CD4-positive, alpha-beta T cell (primary cell): ENCODE measurements at places on chromosomes 16 and 17.

GRCh38 chr16:9808210-9808609 is 374.0 kb downstream of the GRIN2A start:
- no peak for DNase-seq

DNA sequence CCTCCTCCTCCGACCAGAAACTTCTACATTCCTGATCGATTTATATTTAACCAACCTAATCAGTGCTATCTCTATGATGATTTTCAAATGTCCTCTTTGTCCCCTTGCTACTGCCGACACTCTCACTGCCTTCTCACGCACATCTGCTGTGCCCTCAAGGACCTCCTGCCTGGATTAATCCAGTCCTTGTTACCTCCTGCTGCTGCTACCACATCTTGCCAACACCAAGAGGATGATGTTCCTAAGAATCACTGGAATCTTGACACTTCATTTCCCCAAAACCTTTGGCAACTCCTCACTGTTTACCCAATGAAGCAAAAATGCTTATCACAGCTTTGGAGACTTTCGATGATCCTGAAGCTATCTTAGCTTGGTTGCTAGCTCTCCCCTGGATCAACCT is 287.3 kb upstream of the AXIN2 start:
- no peak for DNase-seq

DNA sequence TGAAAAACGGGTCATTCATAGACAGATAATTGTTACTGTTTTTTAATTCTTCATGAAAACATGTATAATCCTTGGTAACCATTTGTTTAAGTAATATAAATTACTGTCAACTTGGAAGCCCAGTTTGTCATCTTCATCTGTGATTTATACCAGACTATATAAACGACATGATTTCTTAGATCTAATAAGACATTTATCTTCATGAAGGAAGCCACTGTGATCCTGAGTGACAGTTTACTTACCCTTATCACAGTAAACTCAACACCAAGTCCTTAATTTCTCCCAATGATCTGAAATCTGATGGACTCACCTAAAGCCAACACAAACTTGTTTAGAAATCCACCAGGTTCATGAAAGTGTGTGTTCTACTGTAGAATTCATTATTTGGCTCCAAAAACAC is 91.3 kb downstream of the SKAP1 start:
- no peak for DNase-seq

GRCh38 chr16:31077592-31078396 is 3.6 kb downstream of the ZNF646 start:
- no peak for DNase-seq

DNA sequence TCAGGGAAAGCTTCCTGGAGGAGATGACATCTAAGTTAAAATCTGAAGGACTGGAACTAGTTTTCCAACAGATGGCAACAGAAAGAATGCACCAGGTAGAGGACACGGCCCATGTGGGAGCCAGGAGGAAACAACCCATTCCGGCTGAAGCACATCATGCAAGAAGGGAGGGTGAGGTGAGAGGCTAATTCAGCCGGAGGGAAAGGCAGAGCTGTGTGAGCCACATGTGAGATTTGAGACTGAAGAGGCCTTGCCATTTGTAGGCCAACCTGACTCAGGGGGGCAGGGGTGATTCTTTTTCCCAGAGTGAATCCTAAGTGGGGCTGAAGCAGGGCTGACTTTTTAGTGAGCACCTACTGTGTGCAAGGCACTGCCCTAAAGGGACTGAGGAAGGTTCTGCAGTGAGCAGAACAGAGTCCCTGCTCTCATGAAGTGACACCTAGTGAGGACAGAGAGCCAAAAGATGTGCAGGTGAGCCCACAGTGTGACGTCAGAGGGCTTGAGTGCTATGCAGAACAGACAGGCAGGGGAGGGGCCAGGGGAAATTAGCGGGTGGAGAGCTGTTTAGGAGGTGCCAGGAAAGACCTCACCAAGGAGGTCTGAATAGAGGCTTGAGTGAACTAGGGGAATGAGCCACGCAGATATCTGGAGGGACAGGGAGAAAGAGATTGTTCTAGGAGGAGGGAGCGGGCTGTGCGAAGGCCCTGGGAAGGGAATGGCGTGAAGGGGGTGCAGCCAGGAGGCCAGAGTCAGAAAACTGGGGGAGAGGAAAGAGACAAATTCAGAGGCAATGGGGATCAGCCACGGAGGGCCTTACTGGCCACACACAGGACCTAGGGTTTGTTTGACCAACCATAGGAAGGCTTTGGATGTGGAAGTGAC is 19.8 kb upstream of the IL21R start:
- no peak for DNase-seq

DNA sequence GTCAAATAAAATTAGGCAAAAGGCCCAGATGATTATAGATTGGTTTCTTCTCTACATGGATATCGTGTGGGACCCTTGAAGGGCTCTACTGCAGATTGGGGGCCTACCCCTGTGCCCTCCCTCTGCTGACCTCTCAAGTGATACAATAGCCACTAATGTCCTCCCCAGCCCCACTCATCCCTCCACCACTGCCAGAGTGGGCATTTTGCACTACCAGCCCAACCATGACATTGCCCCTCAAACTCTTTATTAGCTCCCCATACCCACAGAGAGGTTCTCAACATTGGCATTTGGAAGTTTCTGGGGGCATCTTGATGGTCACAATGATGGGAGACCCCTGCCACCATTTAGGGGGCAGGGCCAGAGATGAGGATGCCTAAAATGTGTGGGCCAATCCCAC is 41.8 kb downstream of the CCDC182 start:
- DNase-seq = no peak

GRCh38 chr17:68640242-68640989 is 39.2 kb upstream of the FAM20A start:
- DNase-seq = no peak

- no peak for DNase-seq
Observed at GRCh38 chr16:13858873-13859580, 60.9 kb upstream of the ERCC4 start.

GRCh38 chr16:66930189-66930588 is 4.0 kb downstream of the CIAO2B start:
- no peak for DNase-seq

DNA sequence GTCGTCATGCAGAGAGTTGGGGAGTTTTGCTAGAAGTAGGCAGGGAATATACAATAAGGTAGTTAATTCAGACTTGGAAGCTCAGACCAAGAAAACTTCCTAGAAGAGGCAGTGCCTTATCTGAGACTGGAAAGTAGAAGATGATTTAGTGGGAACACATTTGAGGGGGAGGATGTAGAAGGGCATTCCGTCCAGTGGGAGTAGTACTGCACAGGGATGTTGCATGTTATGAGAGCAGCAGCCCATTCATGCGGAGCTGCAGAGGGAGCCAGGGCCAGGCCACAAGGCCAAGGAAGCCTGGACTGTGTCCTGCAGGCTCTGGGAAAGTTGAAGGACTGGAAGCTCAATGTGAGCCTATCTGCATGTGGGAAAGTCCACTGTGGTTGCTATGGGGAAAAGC is 344.5 kb upstream of the EEF2KMT start:
- DNase-seq = no peak

- no peak for DNase-seq
Observed at GRCh38 chr17:61815863-61816503, 47.3 kb downstream of the BRIP1 start.

DNA sequence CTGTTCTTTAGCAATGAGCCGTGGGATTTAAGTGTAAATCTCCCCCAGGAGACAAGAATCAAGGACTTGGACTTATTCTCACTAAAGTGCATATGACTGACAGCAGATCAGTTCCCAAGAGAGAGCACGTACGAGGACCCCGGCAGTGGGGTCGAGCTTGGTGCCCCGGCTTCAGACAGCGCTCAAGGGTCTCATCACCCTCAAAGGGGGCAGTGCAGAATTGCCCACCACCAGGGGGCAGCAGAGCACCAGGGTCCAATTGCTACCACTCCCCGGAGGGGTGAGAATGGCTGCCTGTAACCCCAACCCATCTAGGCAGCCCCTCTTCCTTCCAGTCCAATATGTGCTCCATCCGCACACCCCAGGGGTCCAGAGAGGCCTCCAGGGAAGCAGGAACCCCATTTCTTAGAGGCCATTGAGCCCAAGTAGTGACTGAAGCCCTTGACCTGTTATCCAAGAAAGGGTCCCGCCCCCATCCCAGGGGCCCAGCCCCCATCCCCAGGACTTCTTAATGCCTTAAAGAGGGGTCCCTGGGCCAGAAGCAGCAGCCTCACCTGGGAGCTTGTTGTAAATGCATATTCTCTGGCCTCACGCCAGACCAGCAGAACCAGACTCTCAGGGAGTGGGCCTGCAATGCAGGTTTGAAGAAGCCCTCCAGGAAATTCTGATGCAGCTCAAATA is 86.1 kb downstream of the ZDHHC7 start:
- DNase-seq = peak; percentile 78

- DNase-seq = no peak
Observed at GRCh38 chr17:38508570-38508950, 80.3 kb downstream of the ARHGAP23 start.

GRCh38 chr17:61444831-61445230 is 7.4 kb upstream of the TBX4 start:
- DNase-seq = no peak

- peak; percentile 62 for DNase-seq
Observed at GRCh38 chr17:81513372-81513752, 763 bp upstream of the ACTG1 start.

GRCh38 chr17:8552577-8553320 is 77.8 kb downstream of the MYH10 start:
- no peak for DNase-seq

GRCh38 chr16:58027161-58027915 is 1.8 kb downstream of the MMP15 start:
- DNase-seq = no peak

DNA sequence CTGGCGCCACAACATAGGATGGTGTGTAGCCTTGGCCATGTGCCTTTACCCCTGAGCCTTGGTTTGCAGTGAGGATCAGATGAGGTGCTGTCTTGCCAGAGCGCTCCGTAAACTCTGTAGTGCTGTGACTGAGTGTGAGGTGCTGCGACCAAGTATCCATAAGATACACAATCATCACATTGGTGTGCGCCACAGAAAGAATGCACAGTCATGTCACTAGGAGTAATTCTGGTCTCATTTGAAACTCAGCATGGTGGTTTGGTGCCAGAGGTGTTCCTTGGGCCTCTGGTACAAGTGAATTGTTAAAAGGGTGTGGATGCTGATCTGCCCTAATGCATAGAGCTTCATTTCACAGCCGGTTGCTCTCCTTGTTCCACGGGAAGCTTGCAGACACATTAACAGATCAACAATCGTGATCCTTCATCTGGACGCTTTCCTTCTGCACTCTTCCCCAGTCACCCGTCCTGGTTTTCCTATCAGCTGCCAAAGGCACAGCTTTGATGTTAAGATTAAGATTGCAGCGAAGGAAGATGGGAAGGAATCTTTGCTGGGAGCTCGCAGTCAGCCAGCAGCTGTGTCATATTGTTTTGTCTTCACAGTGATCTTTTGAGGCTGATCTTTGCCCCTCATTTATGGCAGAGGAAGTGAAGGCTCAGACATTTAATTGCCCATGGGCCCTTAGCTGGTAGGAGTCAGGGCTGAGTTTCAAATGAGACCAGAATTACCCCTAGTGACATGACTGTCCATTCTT is 79.1 kb downstream of the KSR1 start:
- DNase-seq = no peak

DNA sequence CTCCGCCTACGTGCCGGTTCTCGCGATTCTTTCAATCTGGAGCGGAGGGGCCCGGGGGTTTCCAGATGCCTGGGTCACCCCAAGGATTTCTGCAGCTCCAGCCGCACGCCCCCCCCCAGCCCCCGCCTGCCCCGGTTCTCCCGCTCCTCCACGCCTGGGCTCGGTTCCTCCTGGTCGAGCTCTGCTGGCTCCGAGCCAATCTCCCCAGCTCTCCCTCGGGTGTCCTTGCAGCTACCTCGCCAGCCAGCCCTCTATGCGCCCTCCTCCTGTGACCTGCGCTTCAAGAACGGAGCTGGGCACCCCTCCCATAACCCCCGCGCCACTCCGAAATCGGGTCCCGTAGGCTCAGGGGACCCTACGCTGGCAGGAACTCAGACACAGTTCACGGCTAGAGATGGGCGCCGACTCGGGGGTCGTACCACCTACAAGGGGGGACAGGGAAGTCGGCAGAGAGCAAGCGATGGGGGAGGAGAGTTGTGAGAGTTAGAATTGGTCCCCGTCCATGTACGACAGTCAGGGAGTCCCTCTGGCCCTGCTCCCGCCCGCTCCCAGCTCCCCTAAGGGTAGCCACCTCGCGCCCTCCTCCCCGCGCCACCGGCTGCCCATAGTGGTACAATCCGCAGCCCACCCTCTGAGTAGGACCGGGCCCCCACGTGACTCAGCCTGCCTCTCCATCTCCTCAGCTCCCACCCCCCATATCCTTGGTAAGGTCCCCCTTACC is 961 bp downstream of the FGF11 start:
- DNase-seq = peak; percentile 34

- DNase-seq = peak; percentile 53
Observed at GRCh38 chr16:2339521-2340484, 725 bp downstream of the ABCA3 start.

DNA sequence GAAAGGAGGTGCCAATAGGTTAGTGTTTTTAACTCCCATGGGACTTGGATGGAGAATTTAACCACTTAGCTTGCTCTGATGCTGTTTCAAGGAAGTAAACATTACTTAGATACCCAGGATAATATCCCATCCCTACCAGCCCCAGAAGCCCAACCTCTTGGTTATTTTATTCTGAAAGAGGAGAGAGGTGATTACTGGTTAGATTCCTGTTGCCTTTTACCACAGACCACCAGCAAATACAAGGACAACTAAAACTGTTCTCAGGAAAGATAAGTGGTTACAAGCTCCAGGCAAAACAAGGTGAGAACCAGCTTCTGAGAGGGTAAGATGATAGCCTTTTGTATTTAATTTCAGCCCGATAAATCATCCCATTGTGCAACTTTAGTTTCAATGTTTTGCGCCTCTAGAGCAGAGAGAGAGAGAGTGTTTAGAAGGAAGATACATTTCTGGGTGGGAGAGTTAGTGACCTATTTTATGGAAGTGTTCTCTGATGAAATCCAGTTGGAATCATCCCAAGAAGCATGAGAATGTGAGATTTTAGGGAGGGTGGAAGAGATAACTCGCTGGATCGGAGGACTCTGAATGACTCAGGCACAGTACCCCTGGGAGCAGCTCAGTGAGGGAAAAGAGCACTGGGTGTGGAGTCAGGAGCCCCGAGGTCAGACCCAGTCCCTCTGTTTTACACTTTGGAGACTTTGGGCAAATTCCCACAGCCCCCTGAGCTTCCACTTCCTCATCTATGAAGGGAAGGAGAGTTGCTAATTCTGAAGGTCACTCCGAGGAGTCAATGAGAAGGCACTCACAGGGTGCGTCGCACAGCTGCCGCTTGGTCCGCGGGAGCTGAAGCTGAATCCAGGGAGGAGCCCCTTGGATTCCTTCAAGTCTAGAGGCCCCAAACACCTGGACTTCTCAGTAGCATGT is 12.1 kb downstream of the GLP2R start:
- DNase-seq = no peak

GRCh38 chr16:88479793-88480760 is 27.0 kb downstream of the ZFPM1 start:
- DNase-seq = peak; percentile 26

- DNase-seq = no peak
Observed at GRCh38 chr17:75535871-75536270, 10.4 kb downstream of the LLGL2 start.

DNA sequence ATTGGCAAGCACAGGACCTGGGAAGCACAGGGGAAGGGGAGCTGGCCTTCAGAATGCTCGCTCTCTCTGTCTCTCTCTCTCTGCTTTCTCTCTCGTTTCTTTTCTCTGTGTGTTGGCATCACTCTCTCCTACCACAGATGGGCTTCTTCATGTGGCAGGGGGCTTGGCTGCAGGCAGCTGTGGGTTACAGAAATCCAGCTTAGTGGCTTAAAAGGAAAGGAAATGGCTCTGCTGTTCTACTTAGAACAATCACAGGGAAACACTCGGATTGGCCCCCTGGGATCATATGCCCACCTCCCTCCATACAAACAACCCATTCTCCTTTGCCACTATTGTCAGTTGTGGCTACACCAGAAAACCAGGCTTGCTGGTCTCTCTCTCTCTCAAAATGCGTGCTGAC is 20.4 kb downstream of the TBX2 start:
- no peak for DNase-seq
